ENCODE measurements at places on chromosomes 2 and 18. TPM values are rescaled to one million over a fixed set of nuclear protein-coding genes. Genes with fewer than 3 reads are reported as not detected.

Gene PKDCC
- total RNA-seq = 52.9 TPM

Gene DPYSL5
- total RNA-seq = not detected

Gene ZSWIM2
- total RNA-seq = not detected

Gene WNT10A
- not detected for total RNA-seq

Gene RNF125
- total RNA-seq = 0.30 TPM

Gene DAW1
- total RNA-seq = 6.5 TPM

Gene IL1F10
- total RNA-seq = not detected

Gene TTR
- total RNA-seq = not detected

Gene DHRS9
- total RNA-seq = not detected

Gene R3HDM1
- 11.1 TPM for total RNA-seq

Gene PPP1R1C
- total RNA-seq = 0.15 TPM

Gene SLC8A1
- 11.9 TPM for total RNA-seq

Gene DES
- total RNA-seq = 5.0 TPM

Gene GCKR
- total RNA-seq = 0.34 TPM

Gene DSC2
- total RNA-seq = not detected

Gene CCDC141
- total RNA-seq = not detected

Gene SKOR2
- total RNA-seq = not detected
